ENCODE measurements at places on chromosomes 2 and 18.

DNA sequence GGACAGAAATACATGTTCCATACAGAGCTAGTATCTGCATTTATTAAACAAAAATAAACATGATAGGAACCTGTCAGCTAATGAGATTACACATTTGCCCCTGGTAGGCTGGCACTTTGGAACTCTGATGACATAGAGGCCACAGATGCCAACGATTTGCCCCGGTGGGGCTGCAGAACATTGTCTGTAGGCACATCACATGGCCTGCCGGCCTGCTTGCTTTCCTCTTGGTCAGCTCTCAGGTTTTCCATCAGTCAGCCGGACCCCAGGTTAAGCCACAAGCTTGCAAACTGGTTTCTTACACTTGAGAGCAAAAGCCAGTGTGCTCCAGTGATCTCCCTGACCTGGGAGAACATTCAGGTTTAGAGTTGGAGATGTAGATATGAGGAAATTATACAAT lies 60.3 kb downstream of the CRACDL start:
- DNase-seq = no peak

GRCh38 chr2:40559175-40559574 lies 107.3 kb upstream of the SLC8A1 start:
- no peak for DNase-seq

DNA sequence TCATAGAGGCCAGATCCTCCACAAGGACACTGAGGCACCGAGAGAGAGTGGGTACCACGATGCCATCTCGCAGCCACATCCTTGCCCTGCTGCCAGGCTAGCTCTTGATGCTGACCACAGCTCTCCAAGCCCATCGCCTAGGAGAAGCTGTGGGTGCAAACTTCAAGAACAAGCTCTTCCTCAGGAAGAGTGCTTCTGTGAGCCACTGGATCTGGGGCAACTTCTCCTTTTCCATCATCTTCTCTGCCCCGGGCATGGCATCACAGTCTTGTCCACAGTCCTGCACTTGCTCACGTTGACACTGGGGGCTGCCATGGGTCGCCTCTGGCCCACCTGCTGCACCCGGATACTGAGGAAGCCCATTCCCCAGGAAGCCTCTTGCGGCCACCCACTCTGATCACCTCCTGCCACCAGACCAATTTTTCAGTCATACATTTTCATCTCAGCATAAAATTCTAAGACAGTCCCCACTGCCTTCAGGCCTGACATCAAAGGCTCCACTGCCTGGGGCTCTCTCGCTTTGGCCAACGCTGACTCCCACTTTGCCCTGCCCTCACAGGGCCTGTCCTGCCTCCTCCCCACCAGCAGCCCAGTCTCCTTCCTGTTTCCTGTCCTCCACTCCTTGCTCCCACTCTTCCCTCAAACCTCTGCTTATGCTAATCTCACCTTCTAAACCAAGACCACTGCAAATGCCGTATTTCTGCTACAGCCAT lies 243.9 kb downstream of the AFF3 start:
- DNase-seq = no peak

GRCh38 chr2:233131936-233132720 lies 72.0 kb downstream of the INPP5D start:
- no peak for DNase-seq

- DNase-seq = peak; percentile 71
Measured at GRCh38 chr2:220499225-220499624, 871.8 kb downstream of the SLC4A3 start.

GRCh38 chr2:152701198-152701597 lies 16.1 kb downstream of the PRPF40A start:
- no peak for DNase-seq

- DNase-seq = no peak
Measured at GRCh38 chr2:97761192-97761591, 47.8 kb downstream of the ZAP70 start.

- no peak for DNase-seq
Measured at GRCh38 chr18:64936671-64937070, 787.8 kb upstream of the LINC00305 start.

GRCh38 chr18:13296867-13297574 lies 78.5 kb downstream of the LDLRAD4 start:
- no peak for DNase-seq

GRCh38 chr2:16407358-16407757 lies 258.3 kb downstream of the CYRIA start:
- DNase-seq = no peak

GRCh38 chr2:171718720-171719119 lies 31.5 kb downstream of the DYNC1I2 start:
- no peak for DNase-seq

DNA sequence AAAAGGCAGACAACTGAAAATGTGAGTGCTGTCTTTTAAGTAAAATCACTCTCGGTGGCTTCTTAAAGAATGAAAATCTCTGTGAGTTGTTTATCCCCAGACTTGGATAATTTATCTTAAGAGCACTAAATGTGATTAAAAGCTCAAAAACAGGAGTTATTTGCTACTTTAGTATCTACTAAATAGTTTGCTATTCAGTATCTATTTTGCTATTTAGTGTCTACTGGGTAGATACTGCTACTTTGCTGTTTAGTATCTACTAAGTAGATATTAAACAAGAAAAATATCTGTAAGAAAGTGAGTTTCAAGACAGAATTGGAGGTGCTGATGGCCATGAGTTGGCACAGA lies 1.4 kb upstream of the KCNG3 start:
- DNase-seq = no peak

DNA sequence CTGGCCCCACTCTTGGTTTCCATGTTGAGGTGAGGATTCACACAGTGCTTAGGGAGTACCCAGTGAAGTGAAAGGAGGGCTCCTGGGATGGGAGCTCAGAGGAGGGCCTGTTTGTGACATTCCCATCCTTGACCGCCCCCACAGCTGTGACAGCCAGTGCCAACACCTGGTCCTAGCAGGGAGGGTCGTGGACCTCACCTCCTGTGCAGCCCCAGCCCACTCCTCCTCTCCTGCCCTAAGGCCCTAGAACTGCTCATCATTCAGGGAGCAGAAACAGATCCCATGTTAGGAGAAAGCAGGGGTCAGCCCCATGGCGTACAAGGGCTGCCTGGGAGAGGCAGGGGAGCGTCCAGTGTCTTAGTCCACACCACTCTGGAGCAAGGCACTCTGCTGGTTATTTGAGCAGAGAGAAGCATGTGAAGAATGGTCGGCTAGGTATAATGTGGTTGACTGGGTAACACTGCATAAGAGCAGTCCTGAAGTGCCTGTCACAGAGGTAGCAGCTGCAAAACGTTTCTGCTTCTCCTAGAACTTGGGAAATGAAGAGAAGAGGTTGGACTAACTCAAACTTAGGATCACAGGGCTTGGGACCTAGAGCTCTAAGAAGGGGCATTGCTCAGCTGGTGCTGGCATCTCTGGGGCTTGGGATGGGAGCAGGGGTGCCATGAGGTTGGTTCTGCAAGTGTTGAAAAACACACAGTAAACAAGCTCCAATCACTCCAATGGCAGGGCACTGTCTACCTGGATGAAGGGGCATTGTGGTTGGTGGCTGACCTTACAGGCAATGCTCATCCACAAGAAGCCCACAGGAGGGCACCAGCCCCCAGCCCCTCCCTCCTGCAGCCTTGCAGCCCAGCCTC lies 55.6 kb downstream of the FAM168B start:
- no peak for DNase-seq

- no peak for DNase-seq
Measured at GRCh38 chr18:41353777-41354528, 601.1 kb upstream of the PIK3C3 start.

GRCh38 chr2:37617119-37617892 lies 54.1 kb downstream of the CDC42EP3 start:
- DNase-seq = no peak

- DNase-seq = no peak
Measured at GRCh38 chr2:232537499-232537898, 2.0 kb upstream of the CHRNG start.

GRCh38 chr2:126797622-126798275 lies 100.9 kb upstream of the TEX51 start:
- no peak for DNase-seq

DNA sequence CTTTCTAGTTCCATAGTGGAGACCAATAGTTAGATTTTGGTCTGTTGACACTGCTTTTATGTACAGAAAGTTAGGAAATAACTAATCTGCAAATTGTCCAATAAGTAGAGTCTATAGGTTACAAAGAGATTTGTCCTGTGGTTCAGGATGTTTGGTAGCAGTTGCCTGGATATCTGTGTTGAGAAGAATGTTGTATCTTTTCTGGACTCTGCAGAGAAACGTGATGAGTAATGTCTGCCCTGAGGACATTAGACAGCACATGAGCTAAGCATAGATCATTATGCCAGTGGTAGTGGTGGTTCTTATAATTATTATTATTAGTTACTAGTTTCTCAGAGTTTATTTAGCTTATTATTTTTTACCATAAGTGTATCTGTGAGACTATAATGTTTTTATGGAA lies 65.8 kb downstream of the ANKRD62 start:
- DNase-seq = no peak

DNA sequence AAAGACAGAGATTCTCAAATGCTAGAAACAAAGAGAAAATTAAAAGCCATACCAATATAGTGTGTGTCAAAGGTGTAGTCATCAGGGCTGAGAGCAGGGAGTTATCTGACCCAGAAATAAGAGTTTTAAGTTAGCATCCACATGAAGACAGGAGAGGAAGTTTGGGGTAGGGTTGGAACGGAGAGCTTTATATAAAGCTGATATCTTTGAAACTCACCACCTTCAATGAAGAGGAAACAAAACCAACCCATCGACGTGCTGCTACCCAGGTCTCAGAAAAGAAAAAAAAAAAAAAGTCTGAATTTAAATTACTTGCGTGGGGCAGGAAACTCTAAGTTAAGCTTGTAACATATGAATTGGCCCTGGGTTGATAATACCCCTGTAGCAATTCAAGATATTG lies 42.4 kb downstream of the ARL4C start:
- no peak for DNase-seq

GRCh38 chr2:128366713-128367511 lies 48.2 kb upstream of the HS6ST1 start:
- no peak for DNase-seq

GRCh38 chr2:134522496-134523455 lies 196.0 kb downstream of the TMEM163 start:
- DNase-seq = no peak

- DNase-seq = no peak
Measured at GRCh38 chr2:234258562-234259141, 208.2 kb downstream of the SPP2 start.

DNA sequence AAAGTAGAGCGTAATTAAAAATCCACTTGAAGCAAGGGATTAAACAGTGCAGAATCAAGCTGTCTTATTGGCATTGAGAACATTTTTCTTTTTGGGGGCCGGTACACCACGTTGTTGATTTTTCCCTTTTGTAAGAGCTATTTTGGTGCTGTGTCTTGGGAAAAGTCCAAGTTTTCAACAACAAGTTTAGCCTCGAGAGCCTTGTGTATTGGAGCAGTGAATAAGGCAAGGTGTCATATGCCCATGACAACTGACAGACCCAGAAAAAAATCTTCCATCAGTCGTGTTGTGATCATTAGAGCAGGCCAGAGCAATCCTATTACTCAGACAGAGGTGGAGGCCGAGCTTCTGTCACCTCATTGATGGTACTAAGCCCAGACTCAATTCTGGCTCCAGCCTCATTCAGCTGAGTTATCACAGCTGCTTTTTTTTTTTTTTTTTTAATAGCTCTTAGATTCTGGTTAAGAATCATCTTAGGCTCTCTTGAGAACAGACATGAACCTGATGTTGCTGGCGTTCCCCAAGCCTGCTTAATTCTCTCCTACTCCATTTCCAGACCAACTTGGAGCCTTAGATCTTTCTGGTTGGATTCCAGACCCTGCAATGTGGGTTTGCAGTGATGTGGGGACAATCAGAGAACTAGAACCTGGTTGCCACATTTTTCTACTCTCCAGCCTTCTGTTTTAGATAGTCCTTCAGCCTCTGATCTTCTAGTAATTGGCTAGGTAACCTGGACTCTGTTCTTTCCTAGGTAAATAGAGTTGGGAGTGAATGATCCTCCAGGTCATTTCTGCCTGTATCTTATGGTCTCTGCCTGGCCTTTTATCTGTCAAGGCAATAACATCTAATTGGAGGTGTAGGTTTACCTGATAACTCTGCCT lies 43.1 kb downstream of the MOGAT1 start:
- no peak for DNase-seq

- DNase-seq = no peak
Measured at GRCh38 chr2:78115291-78115690, 593.1 kb upstream of the LRRTM4 start.

GRCh38 chr2:240198226-240198625 lies 57.8 kb upstream of the OTOS start:
- no peak for DNase-seq

GRCh38 chr18:62365420-62365819 lies 40.3 kb downstream of the TNFRSF11A start:
- DNase-seq = no peak

DNA sequence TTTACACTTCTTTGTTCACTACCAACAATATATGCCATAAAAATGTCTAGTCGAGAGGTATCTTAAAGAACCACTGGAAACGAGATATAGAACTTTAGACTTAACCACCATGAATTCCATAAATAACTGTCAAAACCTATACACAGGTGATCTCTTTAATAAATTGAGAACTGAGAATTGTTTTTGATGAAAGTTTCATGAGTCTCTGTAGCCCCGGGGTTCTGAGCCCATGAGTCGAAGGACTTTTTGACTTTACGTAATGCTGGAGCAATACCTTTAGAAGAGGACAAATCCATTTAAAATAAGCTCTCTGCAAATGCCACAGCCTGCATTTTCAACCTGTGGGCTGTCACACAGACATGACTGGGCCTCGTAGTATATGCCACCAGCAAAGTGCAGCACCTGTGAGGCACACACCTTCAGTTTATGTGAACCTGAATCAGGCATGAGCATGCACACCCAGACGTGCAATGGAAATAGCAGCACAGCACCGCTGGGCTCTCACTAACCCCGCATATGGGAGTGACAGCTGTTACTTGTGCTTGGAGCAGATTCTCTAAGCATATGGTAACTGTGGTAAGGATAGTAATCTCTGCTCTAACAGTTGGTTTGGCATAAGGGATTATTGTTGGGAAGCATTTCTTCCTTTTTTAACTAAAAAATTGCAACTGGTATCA lies 383.2 kb downstream of the SOCS6 start:
- DNase-seq = no peak

DNA sequence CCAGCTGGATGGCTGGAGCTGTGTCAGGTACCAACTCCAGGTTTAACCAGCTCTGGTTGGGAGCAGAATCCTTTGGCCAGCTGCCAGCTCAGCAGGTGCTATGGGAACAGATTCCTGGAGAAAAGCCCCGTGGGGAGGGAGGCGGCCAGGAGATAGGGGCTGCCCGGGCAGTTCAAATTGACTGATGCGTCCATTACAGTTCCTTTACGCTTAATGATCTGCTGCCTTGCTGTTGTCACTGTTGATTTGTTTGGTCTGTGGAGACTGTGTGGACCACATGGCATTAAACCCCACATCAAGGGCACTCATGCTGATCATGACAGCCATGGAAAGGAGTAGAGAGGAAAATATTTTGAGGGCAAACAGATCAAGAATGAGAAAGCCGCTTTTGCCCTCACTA lies 200.0 kb downstream of the TSN start:
- no peak for DNase-seq
